Stromal cell of bone marrow (primary cell): ENCODE measurements at places on chromosomes 6 and 20.

DNA sequence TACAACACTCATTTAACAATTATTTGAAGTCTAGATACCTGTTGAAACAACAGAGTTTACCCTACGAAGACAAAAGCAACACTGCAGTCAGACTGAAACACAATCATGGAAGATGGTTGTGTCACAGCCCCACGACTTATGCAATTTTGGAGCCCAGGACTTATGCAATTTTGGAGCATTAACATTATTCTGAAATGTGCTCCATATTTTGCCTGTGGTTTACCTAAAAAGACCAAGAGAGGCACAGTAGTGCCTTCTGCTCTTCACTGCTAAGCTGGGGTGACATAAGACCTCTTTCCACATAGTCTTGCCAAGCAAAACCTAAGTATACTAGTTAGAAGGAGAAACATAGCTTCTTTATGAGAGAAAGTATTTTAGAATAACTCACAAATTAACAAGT, 216.5 kb downstream of the PTPRK start:
- DNase-seq = no peak

DNA sequence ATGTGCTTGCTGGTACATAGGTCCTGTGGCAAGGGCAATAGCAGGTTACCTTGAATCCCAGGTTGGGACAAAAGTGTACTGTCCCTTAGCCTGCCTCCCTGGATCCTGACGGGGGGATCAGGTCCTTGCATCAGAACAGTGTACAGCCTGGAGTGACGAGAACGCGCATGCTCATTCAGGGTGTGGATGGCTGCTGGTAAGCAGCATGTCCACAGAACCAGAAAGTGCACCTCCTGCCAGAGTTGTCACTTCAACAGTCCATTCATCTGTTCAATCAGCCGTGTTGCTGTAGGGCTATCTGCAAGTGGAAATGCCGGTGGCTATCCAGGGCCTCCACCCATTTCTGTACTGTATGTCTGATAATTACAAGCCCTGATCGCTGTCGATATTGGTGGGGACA, 236.3 kb upstream of the SOX4 start:
- no peak for DNase-seq

GRCh38 chr20:62636446-62636845, 5.9 kb upstream of the SLCO4A1 start:
- no peak for DNase-seq

- peak; percentile 44 for DNase-seq
These were observed 27.8 kb downstream of the CASS4 start for GRCh38 chr20:56439771-56440291.

- peak; percentile 87 for DNase-seq
These were observed 82.1 kb upstream of the SIRPA start for GRCh38 chr20:1813101-1813529.

- no peak for DNase-seq
These were observed 228.0 kb upstream of the PLN start for GRCh38 chr6:118319894-118320649.

- no peak for DNase-seq
These were observed 1274.2 kb upstream of the GJE1 start for GRCh38 chr6:140858381-140858971.

GRCh38 chr6:36844232-36845170, 5.3 kb upstream of the CPNE5 start:
- no peak for DNase-seq

GRCh38 chr20:10618611-10619245, 55.1 kb downstream of the JAG1 start:
- no peak for DNase-seq

- DNase-seq = no peak
These were observed 19.5 kb upstream of the FAM8A1 start for GRCh38 chr6:17580518-17581048.

DNA sequence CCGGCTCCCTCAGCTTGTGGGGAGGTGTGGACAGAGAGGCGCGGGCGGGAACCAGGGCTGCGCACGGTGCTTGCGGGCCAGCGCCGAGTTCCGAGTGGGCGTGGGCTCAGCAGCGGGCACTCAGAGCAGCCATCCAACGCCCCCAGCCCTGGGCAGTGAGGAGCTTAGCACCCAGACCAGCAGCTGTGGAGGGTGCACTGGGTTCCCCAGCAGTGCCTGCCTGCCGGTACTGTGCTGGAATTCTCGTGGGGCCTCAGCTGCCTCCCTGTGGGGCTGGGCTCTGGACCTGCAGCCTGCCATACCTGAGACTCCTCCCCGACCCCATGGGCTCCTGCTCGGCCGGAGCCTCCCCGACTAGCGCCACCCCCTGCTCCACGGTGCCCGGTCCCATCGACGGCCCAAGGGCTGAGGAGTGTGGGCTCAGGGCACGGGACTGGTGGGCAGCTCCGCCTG, 92.7 kb downstream of the MANEA start:
- no peak for DNase-seq

GRCh38 chr20:38302786-38303185, 1.2 kb upstream of the BPI start:
- DNase-seq = no peak
